ENCODE measurements at places on chromosomes 11 and 22.
A peak's percentile ranks its signal among the peaks of the same experiment; 100 is the strongest.

- DNase-seq = no peak
Measured at GRCh38 chr11:33402066-33402465, 144.9 kb downstream of the HIPK3 start.

GRCh38 chr22:21646608-21647590 is 4.8 kb downstream of the SDF2L1 start:
- DNase-seq = peak; percentile 80

DNA sequence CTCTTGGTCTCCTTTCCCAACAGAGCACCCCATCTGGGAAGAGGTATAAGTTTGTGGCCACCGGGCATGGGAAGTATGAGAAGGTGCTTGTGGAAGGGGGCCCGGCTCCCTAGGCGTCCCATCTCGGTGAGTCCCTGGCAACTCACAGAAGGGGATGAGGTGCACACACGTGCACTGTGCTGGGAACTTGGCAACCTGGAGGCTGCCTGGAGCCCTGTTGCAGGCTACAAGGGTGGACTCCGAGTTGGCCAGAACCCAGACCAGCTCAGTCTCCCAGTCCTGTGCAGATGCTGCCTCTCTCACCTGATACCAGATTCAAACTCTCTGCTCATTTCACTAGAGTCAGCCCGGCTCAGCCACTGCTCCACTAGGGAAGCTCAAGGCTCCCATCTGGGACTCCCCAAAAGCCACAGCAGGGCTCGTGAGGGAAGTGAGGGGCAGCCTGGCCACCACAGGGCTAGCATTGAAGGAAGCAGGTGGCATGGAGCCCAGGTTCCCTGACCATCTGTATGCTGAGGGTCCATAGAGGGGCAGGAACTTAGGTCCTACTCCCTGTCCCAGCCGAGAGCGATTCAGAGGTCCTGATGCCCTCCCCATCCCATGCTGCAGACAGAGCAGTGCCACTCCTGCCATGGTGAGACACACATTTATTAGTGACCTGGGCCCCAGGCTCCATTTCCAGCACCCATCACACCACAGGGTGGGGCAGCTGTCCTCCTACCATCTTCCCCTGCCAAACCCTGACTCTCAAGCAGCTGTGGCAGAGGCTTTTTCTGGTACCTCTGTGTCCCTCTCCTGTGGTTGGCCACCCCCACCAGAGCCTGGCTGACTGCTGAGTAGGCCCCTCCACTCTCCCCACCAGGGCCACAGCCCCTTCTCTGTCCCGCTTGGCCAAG is 4.0 kb downstream of the PRR33 start:
- no peak for DNase-seq

DNA sequence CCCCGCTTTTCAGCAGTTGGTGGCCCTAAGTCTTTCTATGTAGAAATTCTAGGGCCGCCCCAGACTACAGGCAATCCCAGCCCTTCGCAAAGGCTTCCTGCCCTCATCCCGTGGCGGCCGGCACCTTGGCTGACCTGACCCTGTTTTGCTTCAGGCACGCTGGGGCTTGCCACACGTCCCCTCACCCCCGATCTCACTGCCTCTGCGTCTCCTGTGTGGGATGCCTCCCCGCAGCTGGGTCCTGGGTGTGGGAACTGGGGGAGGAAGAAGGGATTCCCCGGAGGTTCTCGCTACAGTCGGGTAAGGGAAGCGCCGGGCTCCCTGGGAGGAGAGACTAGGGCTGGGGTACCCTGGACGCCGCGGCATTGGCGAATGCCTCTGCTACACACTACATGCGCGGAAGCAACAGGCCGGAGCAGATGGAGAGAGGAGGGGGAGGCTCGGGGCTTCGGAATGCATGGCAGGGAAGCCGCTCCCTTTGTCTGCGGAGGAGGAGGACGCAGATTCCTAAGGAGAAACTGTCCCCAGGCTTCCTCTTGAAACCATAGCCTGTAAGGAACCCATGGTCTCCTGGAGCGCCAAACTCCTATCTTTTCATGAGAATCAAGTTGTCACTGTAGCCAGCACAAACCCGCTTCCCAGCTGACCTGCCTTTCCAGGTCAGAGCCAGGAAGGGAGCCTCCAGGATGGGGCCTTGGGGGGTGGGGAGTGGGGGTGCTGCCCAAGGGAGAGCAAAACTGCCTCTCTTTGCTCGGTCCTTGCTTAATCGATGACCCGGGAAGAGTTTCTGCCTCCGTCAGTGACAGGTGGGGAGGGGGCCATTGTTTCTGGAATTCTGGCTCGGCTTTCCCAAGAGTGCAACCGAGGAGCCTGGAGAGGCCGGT is 1.4 kb downstream of the DTX4 start:
- no peak for DNase-seq

DNA sequence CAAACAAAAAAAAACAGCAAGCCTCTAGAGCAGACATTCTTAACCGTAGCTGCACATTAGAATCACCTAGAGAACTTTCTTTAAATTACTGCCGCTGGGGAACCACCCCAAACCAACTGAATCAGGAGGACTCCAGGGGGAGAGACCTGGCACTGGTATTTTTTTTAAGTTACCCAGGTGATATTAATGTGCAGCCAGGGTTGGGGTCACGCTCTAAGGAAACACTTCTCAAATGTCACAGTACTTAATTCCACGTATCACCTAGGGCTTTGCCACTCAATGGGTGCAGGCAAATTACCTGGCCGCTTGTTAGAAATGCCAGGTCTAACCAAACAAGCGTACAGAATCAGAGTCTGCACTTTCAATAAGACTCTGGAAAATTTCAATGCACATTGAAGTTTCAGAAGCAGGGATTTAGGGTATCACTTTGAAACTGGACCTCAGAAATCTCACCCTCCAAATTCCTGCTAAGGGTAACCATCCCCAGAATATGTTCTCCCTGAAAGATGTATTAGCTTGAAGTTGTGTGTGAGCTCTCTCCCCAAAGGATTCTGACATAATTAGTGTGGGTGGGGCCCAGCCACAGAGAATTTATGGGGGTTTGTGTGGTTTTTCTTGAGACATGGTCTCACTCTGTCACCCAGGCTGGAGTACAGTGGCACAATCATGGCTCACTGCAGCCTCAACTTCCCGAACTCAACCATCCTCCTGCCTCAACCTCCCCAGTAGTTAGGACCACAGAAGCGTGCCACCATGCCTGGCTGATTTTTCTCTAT is 12.7 kb upstream of the ISX start:
- DNase-seq = no peak

- DNase-seq = no peak
Measured at GRCh38 chr22:29450222-29450621, 11.8 kb downstream of the RFPL1 start.

DNA sequence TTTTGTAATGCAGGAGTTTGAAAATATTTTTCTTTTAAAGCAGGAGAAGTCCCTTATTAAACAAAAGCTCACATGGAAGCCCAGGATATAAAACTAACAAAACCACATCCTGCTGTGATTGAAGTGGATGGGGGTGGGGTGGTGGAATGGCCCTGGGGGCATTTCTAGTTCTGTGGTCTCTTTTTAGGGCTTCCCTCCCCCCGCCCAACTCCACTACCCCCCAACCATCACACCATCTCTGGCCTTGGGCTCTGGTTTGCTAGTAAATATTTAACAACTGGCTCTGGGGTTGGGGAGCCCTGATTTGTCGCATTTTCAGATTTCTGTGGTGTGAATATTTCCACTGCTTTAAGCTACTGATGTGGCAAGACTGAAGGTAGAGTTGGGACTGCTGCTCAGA is 279.6 kb upstream of the PLET1 start:
- DNase-seq = no peak

GRCh38 chr22:40707154-40707553 is 27.9 kb downstream of the MCHR1 start:
- no peak for DNase-seq

GRCh38 chr11:109870297-109870696 is 222.9 kb upstream of the ZC3H12C start:
- no peak for DNase-seq

DNA sequence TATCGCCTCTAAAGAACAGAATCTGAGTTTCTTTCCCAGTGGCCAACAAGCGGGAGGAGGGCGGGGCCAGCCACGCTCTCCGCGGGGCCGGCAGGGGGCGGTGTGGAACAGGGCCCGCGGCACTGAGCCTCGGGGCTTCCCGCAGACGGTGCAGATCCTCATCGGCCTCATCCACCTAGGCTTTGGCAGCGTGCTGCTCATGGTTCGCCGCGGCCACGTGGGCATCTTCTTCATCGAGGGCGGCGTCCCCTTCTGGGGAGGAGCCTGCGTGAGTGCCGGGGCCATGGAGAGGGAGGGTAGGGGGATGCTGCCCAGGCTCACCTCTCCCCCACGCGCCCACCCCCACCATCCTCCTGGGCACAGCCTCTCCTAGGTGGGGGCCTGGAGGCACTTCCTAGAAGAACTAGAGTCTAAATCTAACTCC is 10.7 kb downstream of the MS4A15 start:
- no peak for DNase-seq

GRCh38 chr11:40924915-40925314 is 534.5 kb downstream of the LRRC4C start:
- no peak for DNase-seq

- no peak for DNase-seq
Measured at GRCh38 chr11:44065161-44065661, 859 bp upstream of the ACCS start.

- no peak for DNase-seq
Measured at GRCh38 chr22:17348464-17349103, 20.7 kb upstream of the CECR2 start.

- DNase-seq = no peak
Measured at GRCh38 chr11:74437441-74438042, 29.8 kb downstream of the KCNE3 start.

GRCh38 chr22:39142088-39142680 is 10.3 kb downstream of the CBX7 start:
- DNase-seq = no peak

DNA sequence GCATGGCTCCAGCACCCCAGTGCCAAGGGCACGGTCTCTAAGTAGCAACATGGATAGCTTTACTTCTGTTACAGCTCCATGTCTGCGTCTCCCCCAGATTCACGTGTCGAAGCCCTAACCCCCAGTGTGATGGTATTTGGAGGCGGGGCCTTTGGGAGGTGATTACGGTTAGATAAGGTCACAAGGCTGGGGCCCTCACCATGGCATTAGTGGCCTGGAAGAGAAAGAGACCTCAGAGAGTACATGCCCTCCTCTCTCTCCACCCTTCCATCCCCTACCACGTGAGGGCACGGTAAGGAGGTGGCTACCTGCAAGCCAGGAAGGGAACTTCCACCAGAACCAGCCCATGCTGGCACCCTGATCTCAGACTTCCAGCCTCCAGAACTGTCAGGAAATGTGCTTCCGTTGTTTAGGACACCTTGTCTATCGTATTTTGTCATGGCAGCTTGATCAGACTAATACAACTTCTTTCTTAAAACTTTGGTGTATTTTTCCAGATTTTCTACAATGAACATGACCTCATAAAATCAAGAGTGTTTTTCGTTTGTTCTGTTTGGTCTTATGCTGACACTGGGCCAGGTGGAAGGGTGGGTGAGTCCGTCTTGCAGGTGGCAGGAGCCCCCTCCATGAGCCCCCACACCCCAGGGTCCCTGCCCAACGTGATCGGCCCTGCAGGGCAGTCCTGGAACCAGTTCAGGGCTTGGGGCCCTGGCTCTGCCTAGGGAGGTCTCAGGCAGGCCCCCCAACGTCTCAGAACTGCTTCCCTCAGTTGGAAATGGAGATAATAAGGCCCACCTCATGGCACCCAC is 10.7 kb downstream of the RTN4R start:
- DNase-seq = no peak

DNA sequence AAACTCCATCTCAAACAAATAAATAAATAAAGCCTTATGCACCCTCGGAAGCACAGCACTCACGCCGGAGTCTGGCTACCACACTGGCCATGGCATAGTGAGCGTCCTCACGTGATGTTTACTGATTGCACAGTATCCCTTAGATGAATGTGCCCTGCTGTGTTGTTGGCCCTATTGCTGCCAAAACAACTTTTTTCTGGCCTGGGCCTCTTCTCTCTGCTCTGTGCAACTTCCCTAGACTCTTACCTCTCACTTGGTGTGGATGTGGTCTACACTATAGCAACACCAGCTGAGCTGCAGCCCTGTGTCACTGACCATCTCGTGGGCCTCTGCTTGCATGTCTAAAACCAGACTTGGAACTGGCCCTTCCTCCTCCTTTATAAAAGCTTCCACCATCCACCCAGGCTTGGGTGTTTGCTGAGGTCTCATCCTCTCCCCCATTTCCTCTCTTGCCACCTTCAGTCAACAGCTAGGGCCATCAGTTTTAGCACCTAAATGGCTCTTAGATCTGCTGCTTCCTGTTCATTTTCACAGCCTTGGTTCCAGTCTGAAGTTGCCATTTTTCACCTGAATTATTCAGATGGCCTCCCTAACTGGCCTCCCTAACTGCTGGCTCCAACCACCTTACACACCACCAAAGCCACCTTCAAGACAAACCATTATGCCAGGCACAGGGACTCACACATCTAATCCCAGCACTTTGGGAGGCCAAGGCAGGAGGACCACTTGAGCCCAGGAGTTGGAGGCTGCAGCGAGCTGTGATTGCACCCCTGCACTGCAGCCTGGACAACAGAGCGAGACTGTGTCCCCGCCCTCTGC is 9.2 kb downstream of the ZNF74 start:
- DNase-seq = no peak

- DNase-seq = no peak
Measured at GRCh38 chr11:74566146-74566960, 26.0 kb upstream of the POLD3 start.

DNA sequence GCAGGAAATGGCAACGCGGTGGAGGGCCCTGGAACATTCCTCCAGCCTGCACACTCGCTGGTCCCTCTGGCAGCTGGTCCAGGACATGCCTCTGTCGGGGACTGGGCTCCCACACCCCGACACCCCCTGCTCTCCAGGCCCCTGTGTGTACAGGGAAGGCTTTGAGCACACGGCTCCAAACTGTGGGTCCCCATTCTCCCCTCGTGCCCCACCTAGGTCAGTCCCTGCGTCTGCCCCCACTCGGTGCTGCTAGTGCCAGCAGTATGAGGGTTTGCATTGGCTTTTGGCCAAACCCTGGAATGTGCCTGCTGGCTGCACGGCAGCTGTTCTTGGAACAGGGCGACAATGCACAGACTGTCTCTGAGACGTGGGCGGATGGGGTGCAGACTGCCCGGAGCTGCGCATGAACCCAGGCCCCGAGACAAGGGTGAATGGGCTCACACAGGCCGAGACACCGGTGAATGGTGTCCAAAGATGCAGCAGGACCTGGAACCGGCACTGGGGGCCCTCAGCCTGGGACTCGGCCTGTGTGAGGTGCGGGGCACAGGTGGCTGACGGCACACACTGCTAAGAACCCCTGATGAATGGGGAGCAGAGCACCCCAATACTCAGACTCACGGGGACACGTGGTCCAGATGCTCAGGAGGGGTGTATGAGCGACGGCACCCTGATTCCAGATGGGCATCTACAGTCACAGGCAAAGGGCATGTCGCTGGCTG is 7.5 kb upstream of the SYT8 start:
- no peak for DNase-seq
